ENCODE measurements at places on chromosomes 3 and 15.
A peak's percentile ranks its signal among the peaks of the same experiment; 100 is the strongest.

DNA sequence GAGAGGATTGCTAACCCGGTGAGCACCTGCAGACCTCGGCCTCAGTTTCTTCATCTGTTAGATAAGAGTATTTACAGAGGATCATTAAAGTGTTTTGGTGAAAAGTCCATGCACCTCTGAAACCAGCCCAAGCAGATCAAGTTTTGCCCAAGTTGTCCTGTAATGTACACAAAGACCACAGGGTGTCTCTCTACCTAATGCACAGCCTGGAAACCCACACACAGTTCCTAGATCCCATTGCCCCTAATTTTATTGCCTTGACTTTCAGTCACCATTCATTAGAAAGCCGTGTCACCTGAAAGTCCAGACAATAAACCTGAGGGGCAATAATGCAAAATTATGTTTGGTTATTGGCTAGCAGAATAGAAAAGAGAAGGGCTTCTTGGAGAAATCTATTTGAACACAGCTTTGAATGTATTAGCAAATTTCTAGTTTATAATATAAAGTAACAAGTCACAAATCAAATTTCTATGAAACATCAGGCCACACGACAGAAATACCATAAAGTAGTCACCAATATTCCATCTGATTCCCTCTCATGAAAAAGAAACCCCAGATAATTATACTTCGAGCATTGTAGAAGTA, 161.3 kb upstream of the SLC2A2 start:
- DNase-seq = no peak

DNA sequence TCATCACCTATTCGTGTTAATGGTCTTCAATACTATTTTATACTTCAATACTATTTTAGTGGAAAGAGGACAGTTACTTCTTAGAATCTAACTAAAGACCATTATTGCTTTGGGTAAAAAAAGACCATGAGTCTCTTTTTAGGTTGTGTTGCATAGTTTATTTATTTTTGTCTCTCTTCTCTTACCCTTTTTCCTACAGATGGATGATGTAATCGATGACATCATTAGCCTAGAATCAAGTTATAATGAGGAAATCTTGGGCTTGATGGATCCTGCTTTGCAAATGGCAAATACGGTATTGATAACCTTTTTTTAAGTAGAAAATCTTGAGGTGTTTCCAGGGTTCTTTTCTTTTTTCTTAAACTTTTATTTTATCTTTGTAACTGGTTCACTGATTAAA, 58.5 kb upstream of the SAMMSON start:
- no peak for DNase-seq

DNA sequence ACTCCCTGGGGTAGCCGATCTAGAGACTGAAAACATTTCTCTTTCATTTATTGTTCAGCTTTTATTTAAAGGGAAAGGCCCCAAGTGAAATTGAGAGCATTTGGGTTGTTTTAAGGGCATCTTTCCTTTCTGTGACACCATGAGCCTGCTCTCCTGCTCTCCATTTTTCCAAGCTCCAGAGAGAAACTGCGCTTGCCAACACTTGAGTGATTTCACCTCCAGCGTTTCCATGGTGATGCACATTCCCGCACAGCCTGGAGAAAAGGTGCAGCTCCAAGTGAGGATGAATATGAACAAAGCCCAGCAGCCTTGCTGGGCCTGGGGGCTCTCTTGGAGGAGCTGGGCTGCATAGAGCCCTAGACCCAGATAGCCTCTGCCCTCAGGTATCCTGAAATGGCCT, 159.2 kb upstream of the PPP2R3A start:
- DNase-seq = no peak

GRCh38 chr3:151584566-151584965, 123.7 kb upstream of the IGSF10 start:
- no peak for DNase-seq

DNA sequence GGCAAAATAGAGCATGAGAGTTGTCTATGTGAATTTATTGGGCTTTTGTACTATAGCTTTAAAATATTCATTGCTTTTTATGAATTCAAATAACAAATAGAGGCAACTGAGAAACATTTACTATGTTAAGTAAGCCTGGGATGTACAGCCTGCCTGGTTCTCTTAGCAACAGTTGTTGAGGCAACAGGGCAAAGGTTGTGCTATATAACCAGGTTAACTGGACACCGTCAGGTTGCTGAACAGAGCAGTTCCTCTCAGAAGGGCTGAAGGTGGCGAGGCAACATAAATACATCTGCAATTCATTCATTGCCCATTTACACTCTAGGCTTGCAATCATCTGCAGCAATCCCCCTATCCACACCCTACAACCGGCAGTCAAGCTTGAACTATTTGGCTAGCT, 78.2 kb downstream of the GTF2E1 start:
- no peak for DNase-seq

- peak; percentile 37 for DNase-seq
These were observed 4.6 kb upstream of the SIN3A start for GRCh38 chr15:75455982-75456531.

DNA sequence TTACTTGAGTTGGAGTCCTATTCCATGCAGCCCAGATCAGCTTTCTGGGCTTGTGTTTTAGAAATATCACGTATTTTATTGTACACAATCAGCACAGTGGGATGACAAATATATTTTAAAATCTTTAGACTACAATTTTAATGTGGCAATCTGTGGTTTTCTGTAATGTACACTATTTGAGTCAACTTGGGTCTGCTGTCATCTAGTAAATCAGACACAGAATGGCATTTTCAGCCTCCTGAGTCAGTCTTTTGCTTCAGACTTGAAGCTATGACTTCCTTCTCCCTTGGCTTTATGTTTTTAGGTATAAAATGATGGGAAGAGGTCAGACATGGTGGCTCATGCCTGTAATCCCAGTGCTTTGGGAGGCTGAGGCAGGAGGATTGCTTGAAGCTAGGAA, 232.1 kb downstream of the NECTIN3 start:
- no peak for DNase-seq

DNA sequence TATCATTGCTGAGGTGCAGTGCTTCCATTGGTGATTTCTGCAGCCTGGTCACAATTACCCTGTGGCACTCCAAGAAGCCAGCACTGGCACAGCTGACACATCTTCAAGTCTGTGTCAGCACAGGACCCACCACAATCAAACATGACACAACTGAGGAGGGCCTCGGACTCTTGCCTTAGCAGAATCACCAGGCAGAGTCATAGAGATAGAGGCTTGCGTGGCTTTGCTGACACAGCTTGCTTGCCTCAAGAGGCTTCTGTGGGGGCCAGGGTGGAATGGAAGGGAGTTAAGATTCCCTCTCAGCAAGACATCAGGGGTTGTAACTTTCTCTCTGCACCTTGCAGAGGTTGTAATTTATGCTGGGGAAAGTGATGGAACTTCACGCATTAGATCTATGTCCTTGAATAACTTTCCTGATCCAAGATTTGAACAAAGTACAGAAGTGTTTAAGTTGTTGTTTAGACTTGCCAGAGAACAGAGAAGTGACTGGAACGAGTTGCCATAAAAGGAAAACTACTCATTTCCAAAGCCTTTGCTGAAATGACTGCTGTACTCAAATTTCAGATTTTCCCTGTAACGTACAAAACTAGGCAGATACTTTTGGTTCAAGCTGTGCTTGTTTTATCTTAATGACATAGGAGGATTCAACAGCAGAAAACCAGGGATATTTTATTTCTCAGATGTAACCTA, 170.7 kb downstream of the DIPK2A start:
- no peak for DNase-seq

DNA sequence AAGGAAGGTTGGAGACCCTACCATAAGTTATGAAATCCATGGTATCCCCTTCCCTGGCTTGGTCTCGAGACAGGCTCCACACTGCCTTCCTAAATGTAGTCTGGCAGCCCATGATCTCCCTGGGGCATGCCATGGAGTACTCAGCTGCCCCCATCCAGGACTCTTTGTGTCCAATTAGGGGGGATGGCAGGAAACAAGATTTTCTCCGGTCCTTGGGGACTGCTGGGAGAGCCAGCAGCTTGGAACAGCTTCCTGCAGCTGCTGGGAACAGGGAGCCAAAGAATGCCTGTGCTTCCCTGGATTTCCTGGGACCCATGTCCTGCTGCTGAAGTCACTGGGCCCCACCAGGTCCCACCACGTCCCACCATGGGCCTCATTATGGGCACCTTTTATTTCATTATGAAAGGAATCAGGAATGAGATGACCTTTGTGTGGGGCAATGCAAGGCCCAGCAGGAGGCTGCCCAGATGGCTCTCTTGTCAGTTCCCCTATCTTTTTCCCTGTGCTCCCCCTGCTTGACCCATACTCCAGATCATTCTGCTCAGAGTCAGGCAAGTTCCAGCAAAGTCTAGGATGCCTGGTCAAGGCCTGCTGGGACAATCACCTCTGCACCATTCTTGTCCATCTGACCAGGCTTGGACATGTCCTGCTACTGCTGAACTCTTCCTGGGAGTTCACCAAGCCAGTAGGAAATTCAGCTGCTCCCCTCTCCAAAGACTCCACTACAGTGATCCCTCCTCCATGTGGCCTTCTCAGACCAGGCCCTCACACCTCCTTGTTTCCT, 15.0 kb upstream of the DAG1 start:
- no peak for DNase-seq

DNA sequence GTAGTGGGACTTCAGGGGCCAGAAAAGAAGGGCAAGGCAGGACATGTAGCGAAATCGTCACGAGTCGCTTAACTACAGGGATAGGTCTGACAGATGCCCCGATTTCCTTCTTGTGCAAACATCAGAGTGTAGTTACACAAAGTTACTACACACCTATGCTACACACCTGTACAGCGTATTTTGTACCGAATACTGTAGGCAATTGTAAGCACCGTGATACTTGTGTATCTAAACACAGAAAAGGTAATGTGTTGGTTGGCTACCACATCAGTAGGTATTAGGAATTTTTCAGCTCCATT, 515 bp upstream of the MTHFS start:
- DNase-seq = no peak

DNA sequence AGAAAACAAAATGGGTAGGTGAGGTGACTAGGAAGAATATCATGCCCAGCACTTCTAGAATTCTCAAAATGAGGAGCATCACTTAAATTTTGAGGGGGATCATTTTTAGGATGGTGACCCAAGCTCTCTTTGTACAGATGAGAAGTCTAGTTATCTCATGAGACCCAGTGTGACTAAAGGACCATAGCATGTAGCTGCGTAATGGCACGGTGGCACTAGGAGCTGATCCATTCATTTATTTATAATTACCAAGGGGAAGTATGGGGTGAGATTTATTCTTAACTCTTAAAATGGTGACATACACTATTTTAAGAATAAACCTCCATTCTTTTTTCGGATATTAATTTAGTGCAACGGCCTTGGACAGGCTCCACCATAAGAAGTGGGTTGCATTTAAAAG, 8.3 kb downstream of the IQGAP1 start:
- DNase-seq = no peak

GRCh38 chr15:92332125-92332899, 61.4 kb upstream of the ST8SIA2 start:
- no peak for DNase-seq

DNA sequence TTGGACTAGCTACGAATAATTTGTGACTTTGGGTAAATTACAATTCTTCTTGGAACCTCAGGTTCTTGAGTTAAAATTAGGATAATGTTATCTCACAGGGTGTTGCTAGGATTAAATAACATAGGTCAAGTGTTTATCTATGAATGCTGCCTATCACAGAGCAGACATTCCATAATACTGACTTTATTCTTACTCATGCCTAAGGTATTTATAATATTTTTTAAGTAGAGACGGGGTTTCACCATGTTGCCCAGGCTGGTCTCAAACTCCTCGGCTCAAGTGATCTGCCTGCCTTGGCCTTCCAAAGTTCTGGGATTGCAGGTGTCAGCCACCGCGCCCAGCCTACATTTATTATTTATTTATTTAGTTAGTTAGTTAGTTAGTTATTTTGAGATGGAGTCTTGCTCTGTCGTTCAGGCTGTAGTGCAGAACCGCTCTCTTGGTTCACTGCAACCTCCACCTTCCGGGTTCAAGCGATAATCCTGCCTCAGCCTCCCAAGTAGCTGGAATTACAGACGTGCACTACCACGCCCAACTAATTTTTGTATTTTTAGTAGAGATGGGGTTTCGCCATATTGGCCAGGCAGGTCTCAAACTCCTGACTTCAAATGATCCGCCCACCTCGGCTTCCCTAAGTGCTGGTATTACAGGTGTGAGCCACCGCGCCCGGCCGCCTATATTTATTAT, 741 bp upstream of the ZNF106 start:
- DNase-seq = no peak

- no peak for DNase-seq
These were observed 663 bp downstream of the PDCD10 start for GRCh38 chr3:167733961-167734497.

- no peak for DNase-seq
These were observed 495.6 kb downstream of the LPP start for GRCh38 chr3:188649521-188649920.

DNA sequence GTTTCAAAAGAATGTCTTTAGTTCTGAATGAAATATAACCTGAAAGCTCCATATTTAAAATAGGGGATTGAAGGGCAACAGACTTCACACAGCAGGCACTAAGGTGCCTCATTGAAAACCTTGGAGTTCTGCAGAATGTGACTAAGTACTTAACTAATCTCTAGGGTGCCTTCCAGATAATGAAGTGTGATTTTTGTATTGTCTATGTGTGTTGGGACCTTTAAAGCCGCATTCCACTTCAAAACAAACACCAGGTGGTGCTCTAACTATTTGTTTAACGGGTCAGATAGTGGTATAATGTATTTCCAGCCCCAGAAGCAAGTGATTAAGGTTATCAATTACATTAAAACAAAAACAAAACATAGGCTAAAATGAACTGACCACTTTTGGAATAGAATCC, 28.0 kb downstream of the TFG start:
- no peak for DNase-seq

DNA sequence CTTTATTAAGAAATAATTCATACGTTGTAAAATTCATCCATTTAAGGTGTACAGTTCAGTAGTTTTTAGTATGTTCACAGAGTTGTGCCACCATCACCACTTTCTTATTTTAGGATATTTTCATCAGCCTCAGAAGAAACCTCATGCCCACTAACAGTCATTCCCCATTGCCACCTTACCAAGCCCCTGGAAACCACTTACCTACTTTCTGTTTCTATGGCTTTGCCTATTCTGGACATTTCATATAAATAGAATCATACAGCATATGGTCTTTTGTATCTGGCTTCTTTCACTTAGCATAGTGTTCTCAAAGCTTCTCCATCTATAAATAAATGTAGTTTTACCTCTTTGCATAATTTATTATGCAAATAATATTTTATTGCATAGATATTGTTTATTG, 6.6 kb downstream of the FETUB start:
- DNase-seq = no peak

GRCh38 chr3:60920519-60920918, 330.7 kb downstream of the FHIT start:
- no peak for DNase-seq

DNA sequence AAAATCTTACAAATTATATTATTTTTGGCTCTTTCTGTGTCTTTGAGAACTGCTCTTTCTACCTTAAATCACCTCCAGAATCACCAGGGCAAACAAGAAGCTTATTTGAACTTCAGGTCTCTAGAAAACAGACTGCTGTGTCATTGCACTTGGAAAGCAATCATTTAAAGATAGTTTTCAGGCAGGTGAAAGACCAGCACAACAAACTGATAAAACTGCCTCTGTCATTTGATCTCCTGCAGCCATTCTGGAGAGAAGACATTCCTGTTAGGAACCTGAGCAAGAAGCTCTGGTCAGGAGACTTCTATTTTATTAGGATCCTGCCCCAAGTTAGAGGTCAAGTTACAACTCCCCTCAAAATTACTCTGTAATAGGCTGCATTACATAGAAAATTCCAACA, 50.7 kb upstream of the AP4E1 start:
- DNase-seq = no peak

GRCh38 chr3:106729481-106729880, 647.8 kb upstream of the CCDC54 start:
- no peak for DNase-seq
